ENCODE measurements at places on chromosomes 5 and 9. TPM values are rescaled to one million over a fixed set of nuclear protein-coding genes. Genes with fewer than 3 reads are reported as not detected.

- no peak overlapping the region for H3K4me3 ChIP-seq
- peaks cover 3% of the 10 kb centered on the region for H3K36me3 ChIP-seq
- peaks cover 2% of the 10 kb centered on the region for H3K27me3 ChIP-seq
- H3K27ac ChIP-seq, result no peak overlapping the region
Measured at GRCh38 chr5:9356351-9356825, 189.5 kb downstream of the SEMA5A start.

- no peaks in the 10 kb centered on the region for H3K36me3 ChIP-seq
- peak overlapping the region; percentile 91 for H3K4me3 ChIP-seq
- H3K4me1 ChIP-seq, result peaks cover 45% of the 10 kb centered on the region
- DNase-seq, result peak; percentile 55
- peak overlapping the region; percentile 97 for H3K27ac ChIP-seq
- peaks cover 3% of the 10 kb centered on the region for H3K27me3 ChIP-seq
Measured at GRCh38 chr5:44809215-44809955, 638 bp downstream of the MRPS30 start.

DNA sequence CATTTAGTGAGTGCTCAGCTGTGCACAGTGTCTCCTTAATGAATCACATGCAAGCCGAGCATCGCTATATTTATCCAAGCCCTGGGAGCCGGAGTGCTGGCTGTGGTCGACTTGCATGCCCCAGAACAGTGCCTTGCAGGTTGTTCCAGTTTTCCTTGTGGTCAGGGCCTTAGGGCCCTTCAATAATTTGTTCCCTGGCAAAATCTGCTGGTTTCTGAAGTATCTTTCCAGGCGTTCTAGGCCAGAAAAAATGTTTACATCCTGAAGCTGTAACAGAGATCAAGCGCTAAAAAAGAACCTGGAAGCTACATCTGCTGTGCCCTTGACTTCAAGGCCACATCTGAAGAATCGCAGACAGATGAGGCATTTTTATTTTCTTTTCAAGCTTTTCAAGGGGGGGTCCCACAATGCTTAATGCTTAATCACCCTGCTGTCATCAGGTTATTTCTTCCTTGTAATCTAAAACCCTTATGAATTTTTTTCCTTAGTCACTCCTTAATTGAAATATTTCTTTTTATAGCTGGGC is 105.8 kb downstream of the DOCK2 start:
- H3K27me3 ChIP-seq, result no peaks in the 10 kb centered on the region
- H3K27ac ChIP-seq, result no peak overlapping the region
- H3K36me3 ChIP-seq, result peaks cover 27% of the 10 kb centered on the region
- peaks cover 14% of the 10 kb centered on the region for H3K4me1 ChIP-seq
- H3K4me3 ChIP-seq, result no peak overlapping the region
- DNase-seq, result no peak

- DNase-seq, result no peak
- no peak overlapping the region for H3K27ac ChIP-seq
- H3K4me3 ChIP-seq, result no peak overlapping the region
- peaks cover 9% of the 10 kb centered on the region for H3K27me3 ChIP-seq
Measured at GRCh38 chr9:123948286-123948685, 18.4 kb upstream of the DENND1A start.

DNA sequence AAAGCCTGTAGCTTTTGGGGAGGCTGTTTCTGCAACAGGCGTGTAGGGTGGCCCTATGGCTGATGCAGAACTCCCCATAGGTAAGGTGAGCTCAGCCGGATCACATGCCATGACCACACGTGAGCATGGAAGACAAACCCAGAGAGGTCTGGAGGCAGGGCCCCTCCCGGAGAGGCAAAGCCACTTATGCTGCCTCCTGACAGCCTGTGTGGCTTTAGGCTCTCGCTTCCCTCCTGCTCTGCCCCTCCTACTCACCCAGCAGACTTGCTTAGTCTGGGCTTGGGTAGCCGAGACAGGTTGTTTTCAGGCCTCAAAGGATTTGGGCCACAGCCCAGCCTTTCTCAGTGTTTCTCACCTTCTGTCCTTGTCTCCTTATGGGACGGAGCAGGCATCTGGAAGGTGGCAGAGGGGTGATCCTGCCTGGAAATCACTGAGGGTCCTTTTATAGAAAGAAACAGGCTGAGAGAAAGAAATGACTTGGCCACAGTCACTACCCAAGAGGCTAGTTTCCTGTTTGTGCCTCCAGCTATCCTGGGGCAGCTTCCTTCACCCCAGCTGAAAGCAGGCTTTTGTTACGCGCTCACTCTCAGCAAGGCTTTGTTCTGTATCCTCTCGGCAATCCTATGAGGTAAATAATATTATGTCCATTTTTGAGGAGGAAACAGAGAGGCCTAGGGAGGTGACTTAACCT is 89.9 kb downstream of the DAB2IP start:
- H3K27ac ChIP-seq, result no peak overlapping the region
- peaks cover 7% of the 10 kb centered on the region for H3K4me1 ChIP-seq
- DNase-seq, result no peak

DNA sequence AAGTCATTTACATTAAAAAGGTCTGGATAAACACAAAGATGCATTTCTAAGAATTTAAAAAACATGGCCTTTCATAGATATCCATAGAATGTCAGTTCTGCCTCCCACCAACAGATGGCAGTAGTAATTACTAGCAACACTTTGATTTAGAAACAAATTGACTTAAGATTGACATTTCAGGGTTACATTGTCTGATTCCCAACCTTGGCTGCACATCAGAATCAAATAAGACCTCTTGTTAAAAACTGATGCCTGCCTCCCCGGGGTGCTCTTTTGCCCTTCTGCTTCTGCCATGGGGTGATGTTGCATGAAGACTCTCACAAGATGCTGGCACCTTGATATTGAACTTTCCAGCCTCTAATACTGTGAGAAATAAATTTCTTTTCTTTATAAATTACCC is 146.2 kb upstream of the GPR151 start:
- no peak overlapping the region for H3K4me3 ChIP-seq
- H3K27ac ChIP-seq, result no peak overlapping the region
- no peaks in the 10 kb centered on the region for H3K36me3 ChIP-seq
- H3K27me3 ChIP-seq, result no peaks in the 10 kb centered on the region
- peak; percentile 34 for DNase-seq

DNA sequence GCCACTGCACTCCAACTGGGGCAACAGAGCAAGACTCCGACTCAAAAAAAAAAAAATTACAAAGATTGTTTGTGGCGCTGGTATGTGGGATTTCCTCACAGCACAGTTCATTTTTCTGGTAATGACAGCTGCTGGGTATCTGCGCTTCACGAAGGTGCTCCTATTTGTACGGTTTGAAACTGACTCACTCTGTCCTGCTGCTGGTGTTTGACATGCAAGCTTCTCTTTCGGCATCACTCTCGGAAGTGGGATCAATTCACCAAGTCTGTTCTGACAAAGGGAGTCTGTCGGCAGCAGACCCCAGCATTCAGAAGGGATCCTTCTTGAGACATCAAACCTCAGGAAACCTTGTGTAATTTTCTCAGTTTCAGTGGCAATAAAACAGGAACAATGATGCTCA is 26.3 kb downstream of the MAML1 start:
- no peaks in the 10 kb centered on the region for H3K36me3 ChIP-seq
- no peak overlapping the region for H3K27ac ChIP-seq

DNA sequence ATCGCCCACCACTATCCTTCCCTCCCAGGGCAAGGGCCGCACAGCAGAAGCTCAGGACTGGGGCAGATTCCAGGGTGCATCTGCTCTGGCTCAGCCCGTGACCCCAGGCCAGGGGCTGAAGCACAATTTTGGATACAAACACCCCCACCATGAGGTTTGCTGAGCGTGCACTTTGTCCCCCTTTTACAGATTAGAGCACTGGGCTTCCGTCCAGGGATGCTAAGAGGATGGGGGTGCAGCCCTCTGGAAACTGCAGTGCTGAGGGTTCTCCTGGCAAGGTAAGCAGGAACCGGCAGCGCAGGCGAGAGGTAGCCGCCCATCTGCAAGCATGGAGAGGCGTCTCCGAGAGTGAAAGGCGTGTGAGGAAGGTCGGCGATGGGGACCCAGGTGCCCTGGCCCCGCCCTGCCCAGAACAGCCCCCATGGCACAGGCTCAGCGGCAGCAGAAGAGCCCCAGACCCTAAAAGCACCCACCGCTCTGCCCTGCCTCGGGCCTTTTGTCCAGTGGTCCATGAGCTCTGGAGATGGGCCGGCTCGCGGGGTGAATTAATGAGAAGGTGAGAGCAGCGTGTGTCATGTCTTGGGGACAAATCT is 54.5 kb upstream of the OLFM1 start:
- H3K27me3 ChIP-seq, result no peaks in the 10 kb centered on the region
- H3K4me1 ChIP-seq, result no peaks in the 10 kb centered on the region
- no peak overlapping the region for H3K4me3 ChIP-seq
- no peaks in the 10 kb centered on the region for H3K36me3 ChIP-seq

- peaks cover 24% of the 10 kb centered on the region for H3K4me1 ChIP-seq
- no peak for DNase-seq
- peaks cover 9% of the 10 kb centered on the region for H3K27me3 ChIP-seq
- no peaks in the 10 kb centered on the region for H3K36me3 ChIP-seq
- H3K27ac ChIP-seq, result no peak overlapping the region
Measured at GRCh38 chr9:123925161-123925560, 4.8 kb downstream of the DENND1A start.

DNA sequence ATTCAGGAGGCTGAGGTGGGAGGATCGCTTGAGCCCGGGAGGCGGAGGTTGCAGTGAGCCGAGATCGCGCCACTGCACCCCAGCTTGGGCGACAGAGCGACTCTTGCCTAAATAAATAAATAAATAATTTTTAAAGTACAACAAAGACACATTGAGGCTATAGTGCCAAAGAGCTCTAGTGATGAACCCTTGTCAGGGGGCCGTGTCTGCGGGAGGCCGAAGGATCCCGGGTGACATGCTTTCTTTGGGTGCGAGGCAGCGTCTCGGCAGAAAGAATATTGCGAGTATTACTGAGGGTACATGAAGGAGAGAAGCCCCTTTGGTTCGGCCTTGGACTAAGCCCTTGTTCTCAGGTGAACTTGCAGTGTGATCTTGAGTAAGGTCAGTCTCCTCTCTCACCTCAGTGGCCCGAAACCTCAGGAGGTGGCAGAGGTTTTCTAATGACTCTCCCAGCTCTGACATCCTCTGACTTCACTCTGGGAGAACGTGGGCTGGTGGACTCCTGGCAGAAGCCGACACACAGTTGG is 397 bp upstream of the RECK start:
- DNase-seq, result no peak
- H3K36me3 ChIP-seq, result no peaks in the 10 kb centered on the region
- peak overlapping the region; percentile 64 for H3K27ac ChIP-seq
- H3K4me1 ChIP-seq, result peaks cover 20% of the 10 kb centered on the region
- peaks cover 8% of the 10 kb centered on the region for H3K27me3 ChIP-seq
- peak overlapping the region; percentile 86 for H3K4me3 ChIP-seq

DNA sequence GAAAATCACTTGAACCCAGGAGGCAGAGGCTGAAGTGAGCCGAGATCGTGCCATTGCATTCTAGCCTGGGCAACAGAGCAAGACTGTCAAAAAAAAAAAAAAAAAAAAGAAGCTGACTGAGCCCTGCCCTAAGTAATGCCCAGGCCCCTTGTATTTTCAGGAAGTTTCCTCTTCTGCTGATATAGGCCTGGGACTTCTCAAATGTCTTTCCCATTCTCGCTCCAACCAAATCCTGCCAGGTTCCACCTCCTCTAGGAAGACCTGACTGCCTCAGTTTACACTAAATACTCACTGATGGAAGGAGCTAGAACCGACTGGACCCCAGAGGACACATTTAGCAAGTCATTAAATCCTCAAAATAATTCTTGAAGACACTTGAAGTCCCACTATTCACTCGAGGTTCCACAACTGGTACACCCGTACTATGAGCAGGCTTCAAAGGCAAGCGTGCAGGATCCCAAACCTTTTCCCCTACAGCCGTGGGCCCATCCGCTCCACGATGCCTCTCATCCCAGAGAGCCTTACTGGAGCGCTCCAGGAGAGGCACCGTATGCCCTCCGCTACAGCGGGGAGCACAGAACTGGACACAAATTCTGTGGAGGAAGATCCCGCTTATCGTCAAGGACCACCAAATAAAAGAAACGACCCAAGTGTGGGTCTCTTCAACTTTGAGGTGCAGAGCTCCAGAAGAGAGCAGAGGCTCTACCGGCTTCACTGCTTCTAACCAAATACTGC is 676 bp downstream of the NOL6 start:
- H3K36me3 ChIP-seq, result peaks cover 11% of the 10 kb centered on the region
- peaks cover 6% of the 10 kb centered on the region for H3K27me3 ChIP-seq
- H3K4me1 ChIP-seq, result peaks cover 36% of the 10 kb centered on the region
- no peak for DNase-seq

- H3K36me3 ChIP-seq, result no peaks in the 10 kb centered on the region
- peak overlapping the region; percentile 79 for H3K27ac ChIP-seq
- H3K27me3 ChIP-seq, result peaks cover 4% of the 10 kb centered on the region
- H3K4me1 ChIP-seq, result peaks cover 24% of the 10 kb centered on the region
Measured at GRCh38 chr5:137665678-137666460, 70.0 kb downstream of the KLHL3 start.

DNA sequence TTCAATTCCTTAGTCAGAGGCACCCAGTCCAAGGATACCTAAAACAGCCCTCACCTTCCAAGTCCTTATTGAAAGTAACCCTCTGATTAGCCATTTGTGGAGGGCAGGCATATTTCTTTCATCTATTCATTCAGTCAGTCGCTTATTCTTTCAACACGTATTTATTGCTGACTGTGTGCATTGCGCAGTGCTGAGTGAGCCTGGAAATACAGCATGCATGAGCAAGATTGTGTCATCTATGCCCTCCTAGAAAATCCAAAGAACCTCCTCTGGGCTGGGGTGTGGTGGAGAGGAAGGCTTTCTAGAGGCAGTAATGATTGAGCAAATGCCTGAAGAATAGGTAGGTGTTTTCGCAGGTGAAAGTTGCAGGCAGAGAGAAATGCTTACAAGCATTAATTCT is 8.5 kb upstream of the FEM1C start:
- peaks cover 9% of the 10 kb centered on the region for H3K27me3 ChIP-seq
- DNase-seq, result no peak
- H3K27ac ChIP-seq, result no peak overlapping the region
- H3K4me1 ChIP-seq, result no peaks in the 10 kb centered on the region
- H3K36me3 ChIP-seq, result no peaks in the 10 kb centered on the region
- no peak overlapping the region for H3K4me3 ChIP-seq

GRCh38 chr5:106292654-106293053 is 1378.1 kb downstream of the EFNA5 start:
- H3K4me3 ChIP-seq, result no peak overlapping the region
- no peak overlapping the region for H3K27ac ChIP-seq
- peaks cover 2% of the 10 kb centered on the region for H3K27me3 ChIP-seq
- H3K36me3 ChIP-seq, result no peaks in the 10 kb centered on the region
- no peaks in the 10 kb centered on the region for H3K4me1 ChIP-seq
- DNase-seq, result no peak

DNA sequence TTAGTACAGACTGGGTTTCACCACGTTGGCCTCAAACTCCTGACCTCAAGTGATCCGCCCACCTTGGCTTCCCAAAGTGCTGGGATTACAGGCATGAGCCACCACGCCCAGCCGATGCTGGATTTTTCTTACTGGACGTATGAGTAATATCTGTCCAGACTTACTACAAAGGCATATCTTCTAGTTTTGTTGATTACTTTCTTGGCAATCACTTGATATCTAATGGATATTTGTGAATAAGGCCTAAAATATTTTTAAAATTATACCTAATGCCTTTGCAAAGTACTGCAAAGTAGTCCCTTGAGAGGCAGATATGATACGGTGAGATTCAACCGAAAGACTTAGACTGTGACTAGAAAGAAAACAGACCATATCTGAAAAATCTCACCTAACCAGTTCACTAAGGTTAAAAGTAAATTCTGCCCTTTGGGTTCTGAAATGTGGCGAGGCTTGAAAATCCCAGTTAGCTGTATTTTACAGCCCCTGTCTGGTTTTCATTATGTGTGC is 152.1 kb downstream of the GNAQ start:
- no peak overlapping the region for H3K4me3 ChIP-seq
- no peaks in the 10 kb centered on the region for H3K27me3 ChIP-seq
- DNase-seq, result no peak
- no peak overlapping the region for H3K27ac ChIP-seq
- H3K4me1 ChIP-seq, result peaks cover 14% of the 10 kb centered on the region

The PRRX2 gene
- polyA plus RNA-seq, result not detected

The C5orf52 gene
- polyA plus RNA-seq, result not detected

The MEGF10 gene
- polyA plus RNA-seq, result not detected

The DHFR gene
- polyA plus RNA-seq, result 3.3 TPM

Measured in immature natural killer cell (primary cell).